ENCODE measurements at places on chromosomes 11 and 22.

DNA sequence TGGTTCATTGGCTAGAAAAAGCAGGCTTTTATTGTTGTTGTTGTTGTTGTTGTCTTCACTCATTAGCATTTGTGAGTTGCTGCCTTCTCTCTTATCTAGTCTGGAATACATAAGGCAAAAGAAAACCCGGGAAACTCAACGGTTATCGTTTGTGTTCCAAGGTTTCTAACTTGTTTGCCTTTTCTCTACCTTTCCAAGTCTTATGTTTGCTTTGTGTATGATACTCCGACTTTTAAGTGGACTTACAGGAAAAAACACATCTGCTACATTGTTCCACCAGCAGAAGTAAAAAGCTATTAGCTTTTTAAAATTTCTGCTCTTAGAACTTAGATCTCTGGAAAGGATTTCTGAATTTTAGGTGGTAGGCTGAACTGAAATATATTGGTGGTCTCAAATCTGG, 27.0 kb upstream of the HIKESHI start:
- no peak for DNase-seq

DNA sequence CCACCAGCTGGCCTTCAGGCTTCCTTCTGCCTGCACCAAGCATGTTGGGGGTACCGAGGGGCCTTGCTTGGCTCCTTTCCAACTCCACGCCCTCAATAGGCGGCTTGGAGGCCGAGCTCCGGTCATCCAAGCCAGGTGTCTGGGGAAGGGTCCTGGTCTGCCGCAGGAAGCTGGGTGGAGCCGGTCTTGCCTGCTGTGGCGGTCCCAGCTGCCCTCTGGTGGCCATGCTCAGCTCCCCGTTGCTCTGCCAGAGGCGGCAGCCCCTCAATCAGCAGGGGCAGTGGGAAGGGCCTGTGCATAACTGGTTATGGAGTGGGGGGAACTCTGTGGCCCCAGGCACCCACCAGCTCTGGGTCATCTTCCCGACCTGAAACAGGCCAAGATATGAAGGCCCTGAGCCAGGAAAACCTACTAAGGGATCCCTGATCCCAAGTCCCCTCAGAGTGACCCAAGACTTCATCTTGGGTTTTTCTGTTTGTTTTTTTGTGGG, 3.2 kb downstream of the ARVCF start:
- no peak for DNase-seq

DNA sequence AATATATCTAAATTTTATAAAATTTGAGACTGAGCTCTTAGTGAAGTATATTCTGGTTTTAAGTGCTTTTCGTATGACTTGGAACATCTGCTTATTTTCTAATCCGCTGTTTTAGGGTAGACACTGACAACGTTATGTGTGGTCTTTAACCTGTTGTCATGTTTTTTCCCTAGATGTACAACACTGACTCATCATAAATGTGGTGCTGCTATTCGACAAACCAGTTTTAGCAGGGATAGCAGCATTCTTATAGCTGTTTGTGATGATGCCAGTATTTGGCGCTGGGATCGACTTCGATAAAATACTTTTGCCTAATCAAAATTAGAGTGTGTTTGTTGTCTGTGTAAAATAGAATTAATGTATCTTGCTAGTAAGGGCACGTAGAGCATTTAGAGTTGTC, 23.8 kb upstream of the HIKESHI start:
- DNase-seq: no peak

GRCh38 chr11:126231725-126232459, 20.3 kb downstream of the FAM118B start:
- no peak for DNase-seq

- no peak for DNase-seq
Measured at GRCh38 chr11:44346983-44347382, 37.0 kb upstream of the ALX4 start.

GRCh38 chr11:77779935-77780334, 40.6 kb downstream of the RSF1 start:
- DNase-seq: no peak

GRCh38 chr11:71934213-71934612, 5.4 kb downstream of the RNF121 start:
- DNase-seq: no peak

DNA sequence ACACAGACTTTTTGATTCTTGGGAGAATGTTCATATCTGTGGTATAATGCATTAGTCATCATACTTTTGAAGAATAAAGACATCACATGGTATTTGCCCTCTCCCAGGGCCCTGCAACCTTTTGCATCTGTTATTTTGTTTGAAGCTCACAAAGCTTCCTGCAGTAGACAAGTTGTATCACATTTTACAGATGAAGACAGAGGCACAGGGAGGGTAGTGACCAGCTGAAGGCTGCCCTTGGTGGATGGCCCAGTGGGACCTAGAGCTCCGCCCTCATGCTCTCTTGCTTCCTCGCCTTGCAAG, 66.4 kb downstream of the UBASH3B start:
- no peak for DNase-seq

DNA sequence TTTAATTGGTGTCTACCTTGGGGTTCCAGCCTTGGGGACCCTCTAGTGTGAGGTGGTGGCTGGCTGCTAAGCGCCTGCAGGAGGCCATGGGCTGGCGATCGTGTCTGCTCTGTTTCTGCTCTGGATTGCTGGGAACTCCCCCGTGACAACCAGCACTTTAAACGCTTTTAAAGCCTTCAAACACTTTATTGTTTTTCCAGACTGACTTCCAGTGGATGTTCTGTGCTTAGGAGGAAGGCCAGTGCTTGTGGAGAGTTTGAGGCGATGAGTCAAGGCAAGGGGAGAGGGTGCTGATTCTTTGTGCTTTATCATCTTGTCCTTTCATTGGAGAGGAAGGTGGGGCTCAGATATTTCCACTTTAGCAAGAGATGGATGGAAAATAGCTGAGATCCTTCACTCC, 81.6 kb downstream of the FLI1 start:
- DNase-seq: no peak

DNA sequence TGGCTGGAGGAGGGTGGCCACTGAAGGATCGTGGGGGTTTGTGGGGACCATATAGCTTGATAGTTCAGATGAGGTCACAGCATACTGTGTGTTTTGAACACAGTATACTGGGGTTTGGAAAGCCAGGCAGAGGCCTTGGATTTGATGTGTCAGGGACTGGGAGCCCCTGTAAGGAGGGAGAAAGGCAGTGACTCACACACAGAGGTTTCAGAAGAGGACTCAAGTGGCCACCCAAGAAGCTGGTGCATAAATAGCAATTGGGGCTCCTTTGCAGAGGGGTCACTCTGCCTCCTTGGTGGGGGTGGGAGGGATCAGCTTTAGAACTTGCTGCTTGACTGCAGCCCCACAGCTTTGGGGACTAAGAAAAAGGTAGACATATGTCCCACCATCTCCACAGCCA, 39.3 kb downstream of the SLC5A1 start:
- no peak for DNase-seq

DNA sequence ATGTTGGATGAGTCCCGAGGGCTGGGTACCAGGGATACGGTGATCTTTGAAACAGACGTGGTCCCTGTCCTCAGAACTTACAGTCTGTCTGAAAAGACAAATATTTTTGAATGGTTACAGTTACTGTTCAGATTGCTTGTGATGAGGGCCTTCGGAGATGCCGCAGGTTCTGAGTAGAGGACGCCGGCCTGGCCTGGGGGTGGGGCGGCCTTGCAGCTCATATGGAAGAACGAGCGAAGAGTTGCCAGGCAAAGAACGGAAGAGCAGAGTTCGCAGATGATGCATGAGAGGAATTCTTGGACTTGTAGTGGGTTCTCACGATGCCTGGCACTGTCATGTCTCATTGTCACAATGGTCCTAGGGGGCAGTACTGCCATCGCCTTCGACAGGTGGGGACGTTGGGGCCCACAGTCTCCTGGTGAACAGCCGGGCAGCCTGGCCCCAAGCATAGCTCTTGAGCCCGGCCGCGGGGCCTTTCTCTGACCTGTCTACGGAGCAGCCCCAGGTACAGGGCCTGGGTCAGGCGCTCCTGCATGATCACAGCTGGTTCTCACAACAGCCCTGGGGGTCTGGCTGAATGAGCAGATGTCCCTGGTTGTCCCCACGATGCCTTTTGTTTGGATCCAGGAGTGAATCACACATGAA, 60.9 kb upstream of the PARVG start:
- DNase-seq: no peak

- no peak for DNase-seq
Measured at GRCh38 chr11:134118006-134118405, 49.1 kb downstream of the JAM3 start.

DNA sequence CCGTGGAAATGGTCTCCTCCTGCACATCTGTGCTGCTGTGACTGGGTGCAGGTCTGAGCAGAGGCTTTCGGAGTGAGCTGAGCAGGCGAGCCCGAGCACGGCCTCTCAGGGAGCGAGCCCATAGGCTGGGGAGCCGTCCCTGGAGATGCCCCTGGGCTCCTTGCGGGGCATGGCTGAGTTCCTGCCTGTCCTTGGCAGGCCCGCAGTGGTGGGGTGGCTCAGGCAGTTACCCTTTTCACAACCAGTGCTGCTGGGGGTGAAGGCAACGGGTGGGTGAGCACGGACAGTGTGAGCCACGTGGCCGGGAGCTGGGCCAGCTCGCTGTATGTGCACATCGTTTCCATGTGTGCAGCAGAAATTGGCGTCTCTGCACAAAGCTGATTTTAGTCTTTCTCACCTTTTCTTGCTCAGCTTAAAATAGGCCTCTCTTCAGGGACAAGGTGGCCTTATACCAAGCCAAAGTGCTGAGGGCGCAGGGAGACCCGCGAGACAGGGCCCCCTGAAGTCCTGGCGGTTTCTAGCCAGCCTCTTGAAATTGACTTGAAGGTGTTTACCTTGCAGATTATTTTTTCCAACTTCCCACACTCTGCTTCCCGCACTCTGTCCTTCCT, at the start of gene TP53AIP1:
TP53AIP1 (minus strand) TSS at position 55 of the 611 bp plus-strand sequence. CDS start 5,053 bp downstream, outside the sequence.
- DNase-seq: no peak

DNA sequence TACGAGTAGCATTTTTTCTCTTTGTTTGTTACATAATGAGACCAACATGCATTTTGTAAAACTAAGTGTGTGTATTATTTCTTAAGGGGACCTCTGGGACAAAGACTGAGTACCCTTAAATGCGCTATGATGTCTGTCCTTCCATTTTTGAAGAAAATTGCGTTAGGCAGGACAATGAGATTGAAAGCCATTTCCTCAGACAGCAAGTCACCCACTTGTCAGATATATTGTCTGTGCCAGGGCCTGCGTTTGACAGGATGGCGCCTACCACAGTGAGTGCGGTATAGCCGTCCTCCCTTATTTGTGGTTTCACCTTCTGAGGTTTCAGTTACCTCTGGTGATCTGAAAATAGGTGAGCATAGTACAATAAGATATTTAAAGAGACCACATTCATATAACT, 2.2 kb downstream of the AP2A2 start:
- DNase-seq: no peak

- no peak for DNase-seq
Measured at GRCh38 chr11:66970807-66971442, 4.2 kb upstream of the C11orf86 start.

DNA sequence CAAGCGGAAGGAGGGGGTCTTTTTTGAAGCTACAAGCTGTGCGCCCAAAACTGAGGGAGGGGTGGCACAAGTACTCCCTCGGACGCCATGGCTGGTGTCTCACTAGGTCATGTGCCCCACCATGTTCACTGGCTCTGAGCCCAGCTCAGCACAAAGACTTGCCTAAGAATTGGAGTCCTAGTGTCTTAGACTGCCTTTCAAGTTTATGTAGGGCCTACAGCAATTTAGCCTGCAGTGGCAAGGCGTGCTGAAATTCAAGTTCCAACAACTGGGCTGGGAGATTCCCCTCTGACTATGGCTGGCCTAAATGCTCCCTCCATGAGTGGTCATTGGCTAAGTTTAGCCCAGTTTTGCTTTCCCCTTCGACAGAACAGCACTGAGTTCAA, 27.3 kb downstream of the FCHSD2 start:
- DNase-seq: no peak

- DNase-seq: no peak
Measured at GRCh38 chr11:35061516-35062440, 77.2 kb upstream of the CD44 start.

- no peak for DNase-seq
Measured at GRCh38 chr22:37497062-37497599, 10.9 kb upstream of the MFNG start.

- DNase-seq: no peak
Measured at GRCh38 chr22:41511521-41511968, 32.7 kb downstream of the POLR3H start.

- no peak for DNase-seq
Measured at GRCh38 chr11:107840129-107840484, 18.5 kb downstream of the SLC35F2 start.

DNA sequence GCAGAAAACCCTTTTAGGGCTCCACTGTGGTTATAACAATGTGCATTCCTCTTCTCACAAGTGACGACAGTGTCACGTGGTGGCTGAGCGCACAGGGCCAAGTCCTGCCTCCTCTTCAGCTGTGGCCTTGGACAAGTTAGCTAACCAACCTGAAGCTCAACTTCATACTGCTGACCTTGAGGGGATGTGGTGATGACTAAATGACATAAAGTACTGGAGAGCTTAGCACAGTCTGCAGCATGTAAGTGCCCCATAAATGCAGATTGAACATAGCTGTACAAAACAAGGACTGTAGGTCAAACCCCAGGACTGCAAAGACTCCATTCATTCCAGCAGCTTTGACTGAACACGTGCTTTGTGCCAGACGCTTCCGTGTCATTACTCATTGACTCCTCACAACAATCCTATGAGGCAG, 20.1 kb upstream of the MRGPRX2 start:
- no peak for DNase-seq

- DNase-seq: no peak
Measured at GRCh38 chr11:19506816-19507486, 205.7 kb upstream of the NAV2 start.

DNA sequence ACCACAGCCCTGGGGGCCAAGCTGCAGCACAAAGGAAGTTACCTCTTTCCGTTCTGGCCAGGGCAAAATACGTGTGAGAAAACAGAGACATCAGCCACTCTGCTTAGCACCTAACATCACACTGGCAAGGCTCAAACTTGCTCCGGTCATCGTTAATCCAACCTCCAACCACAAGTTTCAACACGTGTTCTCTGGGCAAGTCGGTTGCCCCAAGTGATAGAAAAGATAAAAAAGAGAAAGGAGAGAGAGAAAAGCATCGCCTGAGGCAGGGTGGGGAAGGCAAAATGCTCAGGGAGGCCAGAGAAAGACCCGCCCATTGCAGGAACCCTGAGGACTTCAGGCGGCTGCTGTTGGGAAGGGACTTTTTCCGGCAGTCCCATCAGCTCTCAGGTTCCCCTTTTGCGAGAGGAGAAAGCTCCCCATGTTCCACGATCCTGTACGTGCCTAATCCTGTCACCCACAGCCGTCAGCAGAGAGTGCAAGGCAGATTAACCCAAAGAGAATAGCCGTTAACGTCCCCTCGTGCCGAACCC, 18.5 kb upstream of the B4GALNT4 start:
- DNase-seq: no peak

DNA sequence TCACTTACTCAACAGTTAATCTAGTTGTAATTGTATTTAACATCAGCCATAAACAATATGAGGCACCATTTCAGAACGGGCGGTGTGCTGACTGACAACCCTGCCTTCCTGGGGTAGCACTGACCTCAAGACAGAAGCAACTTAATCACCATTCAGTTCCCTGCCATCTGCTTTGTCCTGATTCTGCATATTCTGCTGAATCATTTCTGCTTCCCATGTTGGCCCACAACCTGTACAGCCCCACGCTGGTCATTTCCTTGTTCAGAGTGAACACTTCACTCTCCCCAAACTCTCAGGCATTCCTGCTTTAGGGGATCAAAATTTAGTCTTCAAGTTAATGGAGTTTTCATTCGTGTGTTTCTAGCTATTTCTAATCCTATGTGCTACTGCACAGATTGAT, 132.3 kb upstream of the ZBED5 start:
- no peak for DNase-seq

Data from activated CD4-positive, alpha-beta T cell treated with anti-CD3 and anti-CD28 coated beads for 1 hour (primary cell).